ENCODE measurements at places on chromosomes 2 and 18. TPM values are rescaled to one million over a fixed set of nuclear protein-coding genes. Genes with fewer than 3 reads are reported as not detected.

PROKR1 gene
- not detected for total RNA-seq

FBXO11 gene
- total RNA-seq: 61.4 TPM

GALNT13 gene
- total RNA-seq: 0.17 TPM

RPRM gene
- total RNA-seq: not detected

ASB3 gene
- 32.6 TPM for total RNA-seq

SERPINB13 gene
- not detected for total RNA-seq

APCDD1 gene
- total RNA-seq: 17.3 TPM

ORC4 gene
- 21.1 TPM for total RNA-seq

VWC2L gene
- total RNA-seq: not detected

COL4A3 gene
- total RNA-seq: 0.33 TPM

DGUOK gene
- total RNA-seq: 51.6 TPM

FAM237A gene
- not detected for total RNA-seq

CD302 gene
- total RNA-seq: 9.4 TPM

DNA sequence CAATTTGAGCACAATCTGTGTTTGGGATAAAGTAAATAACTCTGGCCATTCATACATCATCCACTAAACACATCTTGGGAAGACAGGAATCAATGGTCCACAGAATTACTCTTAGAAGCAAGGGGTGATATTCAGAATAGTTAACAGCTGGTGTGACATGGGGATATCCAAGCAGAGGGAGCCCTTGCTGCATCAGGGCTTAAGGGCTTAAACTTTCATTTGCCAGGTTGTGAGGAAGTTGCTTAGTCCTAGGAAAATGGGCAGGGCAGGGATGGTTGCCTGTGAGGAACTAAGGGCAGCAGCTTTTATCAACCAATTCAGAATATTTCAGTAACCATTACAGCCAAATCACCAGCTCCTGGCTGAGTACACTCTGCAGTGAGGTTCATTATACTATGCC lies 2.0 kb upstream of the ITGA6 start:
- no peak for DNase-seq

GRCh38 chr2:109217362-109218086 lies 88.5 kb downstream of the SH3RF3 start:
- peak; percentile 98 for DNase-seq

- no peak for DNase-seq
Observed at GRCh38 chr2:214310319-214310718, 100.5 kb upstream of the VWC2L start.

- DNase-seq: no peak
Observed at GRCh38 chr18:31505156-31505555, 7.2 kb downstream of the DSG2 start.

DNA sequence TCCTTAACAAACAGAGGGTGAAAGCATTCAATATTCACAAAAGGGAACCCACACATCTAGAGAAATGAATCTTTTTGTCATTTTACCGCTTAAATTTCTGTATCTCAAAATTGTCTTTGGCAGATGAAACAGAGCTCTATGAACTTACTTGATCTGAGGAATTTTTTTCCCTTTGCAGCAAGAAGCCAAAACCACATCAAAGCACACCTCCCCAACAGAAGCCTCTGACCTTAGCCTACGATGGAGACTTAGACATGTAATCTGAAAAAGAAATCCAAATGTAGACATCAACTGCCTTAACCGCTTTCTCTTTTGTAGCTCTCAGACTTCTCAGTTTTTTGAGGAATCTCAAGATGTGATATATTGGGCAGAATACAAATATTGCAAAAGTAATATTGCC lies 287.9 kb upstream of the HNMT start:
- no peak for DNase-seq

DNA sequence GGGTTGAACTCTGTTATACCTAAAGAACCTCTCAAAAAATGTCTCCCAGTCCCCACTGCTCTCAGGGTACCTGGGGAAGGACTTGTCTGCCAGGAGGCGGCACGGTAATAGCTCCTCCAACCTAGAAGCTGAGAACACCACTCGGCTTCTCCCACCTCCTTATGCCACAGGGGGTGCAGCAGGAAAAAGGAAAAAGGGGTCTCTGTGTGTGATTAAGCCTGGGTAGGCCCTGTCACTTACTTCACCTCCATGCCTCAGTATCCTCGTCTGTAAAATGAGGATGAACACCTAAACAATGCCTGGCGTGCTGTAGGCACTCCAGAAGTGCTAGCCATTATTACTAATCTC lies 76.6 kb downstream of the EMX1 start:
- DNase-seq: no peak

GRCh38 chr2:129784486-129784885 lies 195.0 kb upstream of the RAB6C start:
- no peak for DNase-seq

DNA sequence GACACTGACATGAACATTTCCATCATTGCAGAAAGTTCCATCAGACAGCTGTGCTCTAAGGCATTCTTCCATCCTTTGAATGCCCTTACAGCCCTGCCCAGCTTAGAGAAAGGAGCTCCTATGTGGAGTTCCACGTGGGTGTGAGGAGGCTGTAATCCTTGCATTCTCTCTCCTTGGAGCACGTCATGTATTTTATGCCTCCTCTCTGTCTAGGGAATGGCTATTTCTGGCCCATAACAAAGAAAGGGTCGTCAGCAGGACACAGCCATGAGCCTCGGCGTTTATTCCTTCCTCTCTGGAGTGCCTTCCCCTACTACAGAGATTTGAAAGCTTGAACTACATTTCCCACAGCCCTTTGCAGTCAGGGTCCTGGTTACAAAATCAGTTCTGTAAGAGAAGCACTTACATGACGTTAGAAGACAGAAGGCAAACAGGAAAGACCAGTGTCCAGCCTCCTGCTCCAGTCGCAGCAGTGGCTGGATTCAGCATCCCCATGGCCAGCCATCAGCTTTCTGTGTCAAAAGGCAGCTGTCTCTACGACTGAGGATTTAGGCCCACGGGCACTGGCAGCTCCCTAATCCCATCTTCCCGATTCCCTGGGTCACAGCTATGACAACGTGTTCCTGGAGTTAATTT lies 234.9 kb downstream of the TFCP2L1 start:
- DNase-seq: no peak

DNA sequence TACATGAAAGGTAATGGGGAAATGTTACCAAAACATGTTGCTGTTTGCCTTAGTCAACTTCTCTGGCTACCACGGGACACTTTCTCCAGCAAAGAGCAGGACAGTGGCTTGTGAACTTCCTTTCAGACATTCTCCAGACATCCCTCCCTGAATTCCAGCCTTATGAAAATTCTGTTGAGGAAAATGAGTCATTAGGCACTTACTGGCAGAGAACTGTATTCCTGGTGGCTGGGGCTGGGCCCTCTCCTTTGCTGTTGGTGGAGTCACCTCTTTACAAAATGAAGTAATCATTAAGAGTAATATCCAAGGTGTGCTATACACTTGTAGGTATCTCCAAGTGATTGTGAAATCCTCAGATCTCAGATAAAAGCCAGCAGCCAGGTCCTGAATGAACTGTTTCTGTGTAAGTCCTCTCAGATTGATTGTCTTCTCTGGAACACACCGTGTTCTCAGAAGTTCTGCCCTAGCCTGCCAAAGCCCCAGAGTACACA lies 1.3 kb upstream of the FAP start:
- DNase-seq: peak; percentile 98

DNA sequence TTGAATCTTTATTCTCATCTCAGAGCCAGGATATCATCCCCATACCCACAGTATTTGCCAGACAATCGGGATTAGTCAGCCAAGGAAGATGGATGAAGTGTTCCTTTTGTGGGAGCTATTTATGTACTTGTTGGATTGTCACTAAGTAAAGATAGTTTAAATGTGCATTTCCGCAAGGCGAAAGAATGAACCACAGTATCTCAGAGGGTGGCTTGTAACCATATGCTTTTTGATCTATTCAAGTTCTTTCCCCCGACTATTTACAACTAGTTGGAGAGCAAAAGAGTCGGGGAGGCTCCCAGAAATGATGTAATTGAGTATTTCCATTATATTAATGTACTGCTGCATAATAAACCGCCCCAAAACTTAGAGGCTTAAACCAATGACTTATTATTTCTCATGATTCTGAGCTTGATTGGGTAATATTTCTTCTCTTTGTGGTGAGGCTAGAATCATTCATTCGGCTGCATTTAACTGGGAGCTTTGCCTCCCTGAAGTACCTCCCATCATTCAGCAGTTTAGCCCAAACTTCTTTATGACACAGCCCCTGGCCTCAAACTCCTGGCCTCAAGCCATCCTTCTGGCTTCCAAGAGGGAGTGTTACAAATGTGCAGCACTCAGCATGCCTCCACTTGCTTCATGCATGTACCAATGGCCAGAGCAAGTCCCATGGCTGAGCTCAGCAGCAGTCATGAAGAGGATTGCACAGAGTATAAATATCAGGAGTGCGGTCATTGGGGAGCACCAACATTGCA lies 423.7 kb downstream of the METTL4 start:
- DNase-seq: peak; percentile 54

- DNase-seq: no peak
Observed at GRCh38 chr2:101512993-101513392, 38.1 kb upstream of the RFX8 start.

DNA sequence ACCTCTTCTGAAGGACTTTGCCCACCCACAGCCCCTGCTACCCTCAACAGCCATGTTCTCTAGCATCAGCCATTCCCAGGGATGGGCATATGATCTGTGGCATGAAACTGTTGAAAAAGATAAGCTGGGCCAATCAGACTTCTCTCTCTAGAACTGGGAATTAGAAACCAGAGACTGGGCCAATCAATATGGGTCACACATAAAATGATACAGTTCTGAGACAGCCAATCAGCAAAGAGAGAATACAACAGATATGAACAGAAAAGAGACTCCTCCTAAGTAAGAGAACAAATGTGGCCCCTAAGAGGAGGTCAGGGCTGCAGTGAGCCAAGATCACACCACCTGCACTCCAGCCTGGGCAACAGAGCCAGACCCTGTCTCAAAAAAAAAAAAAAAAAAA lies 2.1 kb downstream of the KIDINS220 start:
- no peak for DNase-seq

- peak; percentile 91 for DNase-seq
Observed at GRCh38 chr18:48951448-48952286, 902 bp upstream of the SMAD7 start.

- DNase-seq: no peak
Observed at GRCh38 chr2:200399636-200400035, 93.1 kb downstream of the SPATS2L start.

- no peak for DNase-seq
Observed at GRCh38 chr18:9638886-9639285, 24.5 kb upstream of the PPP4R1 start.

- peak; percentile 67 for DNase-seq
Observed at GRCh38 chr2:237556773-237557632, 9.4 kb upstream of the PRLH start.

DNA sequence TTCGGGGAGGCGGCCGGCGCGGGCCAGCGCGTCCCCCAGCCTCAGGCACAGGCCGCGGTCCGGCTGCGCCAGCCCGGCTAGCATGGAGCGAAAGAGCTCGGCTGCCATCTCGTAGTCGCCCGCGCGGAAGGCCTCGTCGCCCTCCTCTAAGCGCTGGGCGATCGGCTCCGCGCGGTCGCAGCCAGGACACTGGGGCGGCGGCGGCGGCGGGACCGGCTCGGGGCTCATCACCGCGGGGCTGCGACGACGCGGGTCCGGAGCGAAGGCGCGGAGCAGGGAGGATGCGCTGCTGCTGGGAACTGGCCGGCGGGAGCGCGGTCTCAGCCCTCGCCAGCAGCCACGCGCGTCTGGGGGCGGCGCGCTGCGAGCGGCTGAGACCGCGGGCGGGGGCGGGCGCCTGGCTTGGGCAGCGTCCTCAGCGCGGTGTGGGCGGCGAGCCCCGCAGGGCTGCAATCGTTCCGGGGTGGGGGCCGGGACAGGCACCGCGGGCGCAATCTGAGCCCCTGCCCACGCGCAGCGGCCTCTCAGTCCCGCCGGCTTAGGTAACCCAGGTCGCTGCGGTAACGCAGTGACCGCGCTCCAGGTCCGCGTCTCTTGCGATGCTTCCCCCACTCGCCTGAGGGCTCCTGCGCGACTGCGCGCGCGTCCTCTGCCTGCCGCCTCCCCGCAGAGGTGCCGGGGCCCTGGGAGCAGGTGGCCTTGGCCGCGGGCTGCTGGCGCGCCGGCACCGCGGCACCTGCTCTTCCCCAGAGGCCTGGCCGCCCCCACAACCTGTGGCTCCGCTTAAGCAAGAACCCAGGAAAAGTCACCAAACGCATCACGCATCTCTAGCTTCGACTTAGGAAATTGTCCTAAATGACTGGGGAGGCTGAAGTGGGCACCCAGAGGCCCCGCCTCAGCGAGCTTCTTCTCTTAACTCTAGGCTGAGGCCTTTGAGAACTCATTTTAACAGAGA lies at the start of gene LONRF2:
Gene LONRF2, minus strand, starts transcription at position 636 of the 955 bp plus-strand sequence. Its CDS starts 408 bp downstream, at position 228.
- peak; percentile 38 for DNase-seq

DNA sequence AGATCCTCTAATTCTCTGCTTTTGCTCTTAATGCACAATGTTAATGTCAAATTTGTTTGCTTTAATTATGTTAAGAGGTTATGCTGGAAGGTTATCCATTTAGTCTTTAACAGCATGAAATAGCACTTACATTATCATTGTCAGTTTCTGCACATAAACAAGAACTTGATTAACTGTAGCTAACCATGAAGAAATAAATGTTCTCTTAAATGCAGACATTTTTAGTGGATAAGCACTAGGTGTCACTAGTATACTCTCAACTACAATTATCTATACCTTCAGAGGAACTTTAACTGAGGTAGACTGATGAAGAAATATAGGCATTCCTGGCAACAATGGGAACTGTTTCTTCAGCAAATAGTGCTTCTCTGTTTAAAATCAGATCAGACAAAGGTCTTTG lies 178.8 kb upstream of the CHST9 start:
- DNase-seq: no peak

DNA sequence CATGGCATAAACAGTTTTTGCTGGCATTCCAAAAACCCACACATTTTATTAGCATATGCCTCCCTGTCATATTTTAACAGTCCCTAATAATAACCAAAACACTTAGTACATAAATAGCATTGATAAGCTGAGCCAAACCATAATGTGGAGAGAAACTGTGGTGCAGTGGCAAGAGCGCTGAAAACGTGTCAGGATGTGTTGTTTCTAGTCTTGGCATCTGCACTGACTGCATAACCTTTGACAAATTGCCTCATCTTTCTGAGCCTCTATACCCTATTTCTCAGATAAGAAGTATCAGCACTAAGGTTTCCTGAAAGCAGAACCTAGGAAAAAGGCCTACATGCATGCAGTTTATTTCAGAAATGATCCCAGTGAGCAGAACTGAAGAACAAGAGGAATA lies 41.4 kb downstream of the RAD51AP2 start:
- no peak for DNase-seq
